ENCODE measurements at places on chromosomes 12 and 14.
A peak's percentile ranks its signal among the peaks of the same experiment; 100 is the strongest.

GRCh38 chr12:70240673-70241072, 2.6 kb upstream of the CNOT2 start:
- DNase-seq, result no peak

GRCh38 chr12:18747895-18748294, 10.0 kb downstream of the CAPZA3 start:
- DNase-seq, result no peak

DNA sequence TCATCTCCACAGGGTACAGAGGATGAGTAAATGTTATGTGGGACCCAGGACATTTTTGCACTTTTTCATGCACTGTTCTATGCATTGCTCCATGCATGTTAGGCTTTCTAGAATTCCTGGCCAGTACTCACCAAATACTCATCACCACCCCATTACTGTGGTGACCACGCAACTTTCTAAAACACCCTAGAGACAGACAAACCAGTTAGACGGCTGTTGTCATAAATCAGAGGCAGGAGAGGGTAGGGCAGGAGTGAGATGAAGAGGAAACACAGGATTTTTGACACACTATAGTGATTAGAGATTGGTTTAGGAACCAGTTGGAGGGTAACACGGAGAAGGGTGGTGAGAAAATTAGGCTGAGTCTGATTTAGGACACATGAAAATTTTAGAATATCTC, 59.3 kb downstream of the IFNG start:
- DNase-seq, result no peak

DNA sequence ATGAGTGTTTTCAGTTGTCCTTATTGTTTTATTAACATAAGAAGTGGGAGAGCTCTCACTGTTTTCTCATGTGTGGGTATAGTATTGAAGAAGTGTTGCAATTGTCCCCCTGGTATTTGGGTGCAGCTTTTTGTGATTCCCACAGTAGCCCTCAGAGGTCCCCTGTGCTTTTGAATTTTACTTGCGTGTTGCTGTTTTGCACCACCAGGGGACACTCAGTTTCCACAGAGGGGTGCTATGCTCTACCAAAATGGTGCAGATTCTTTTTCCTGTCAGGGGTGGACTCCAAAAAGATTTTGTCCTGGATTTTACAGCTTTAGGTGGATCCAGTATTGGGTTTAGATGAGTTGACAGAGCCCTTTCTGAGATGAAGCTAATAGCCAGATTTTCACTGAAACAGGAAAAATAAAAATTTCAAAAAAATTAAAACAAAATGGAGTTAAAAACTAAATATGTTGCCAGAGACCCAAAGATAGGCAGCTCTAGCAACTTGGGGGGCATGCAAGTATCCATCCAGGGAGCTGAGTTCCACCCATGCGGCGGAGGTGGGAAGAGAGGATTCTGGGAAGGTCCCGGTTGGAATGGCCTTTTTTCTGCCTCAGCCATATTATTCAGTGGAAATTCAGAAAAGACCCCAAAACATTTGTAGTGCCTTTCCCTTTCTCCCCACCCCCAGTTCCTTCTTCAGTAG, 50.2 kb downstream of the TTLL5 start:
- no peak for DNase-seq

GRCh38 chr12:70774055-70774454, 136.8 kb upstream of the PTPRB start:
- no peak for DNase-seq

DNA sequence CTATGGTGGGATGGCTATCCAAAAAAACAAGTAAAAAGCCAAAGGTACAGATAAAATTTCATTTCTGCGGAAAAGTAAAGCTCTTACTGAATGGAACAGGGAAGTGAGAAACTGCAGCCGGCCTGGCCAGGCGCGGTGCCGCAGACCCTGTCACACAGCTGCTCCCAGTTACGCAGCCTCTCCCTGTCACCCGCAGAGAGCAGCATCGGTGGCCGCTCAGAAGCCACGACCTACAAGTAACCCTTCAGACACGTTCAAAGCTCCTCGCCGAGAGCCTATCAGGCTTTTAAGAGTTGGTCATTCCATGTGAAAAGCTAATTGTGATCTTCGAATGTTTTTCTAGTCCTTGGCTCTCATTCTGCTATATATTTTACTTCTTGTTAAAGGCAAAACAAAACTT, 11.0 kb upstream of the ANKLE2 start:
- no peak for DNase-seq

GRCh38 chr14:70292716-70293115, 66.8 kb downstream of the COX16 start:
- DNase-seq, result no peak

DNA sequence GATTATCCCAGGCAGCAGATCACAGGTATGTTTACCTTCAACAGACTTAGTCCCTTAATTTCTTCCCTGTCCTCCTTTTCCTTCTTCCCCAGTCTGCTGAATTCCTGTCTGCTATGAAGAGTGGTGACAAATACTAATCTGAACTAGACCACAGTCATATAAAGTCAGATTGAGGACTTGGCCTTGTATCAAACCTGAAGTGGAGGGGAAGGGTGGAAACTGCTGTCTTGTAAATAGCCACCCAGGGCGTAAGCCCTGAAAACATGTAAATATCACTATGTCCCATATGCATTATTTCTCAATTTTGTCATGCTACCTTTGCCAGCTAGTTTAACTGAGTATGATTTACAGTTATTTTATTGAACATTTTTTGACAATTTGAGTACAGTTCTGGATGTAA, 368.0 kb downstream of the CCDC91 start:
- no peak for DNase-seq

DNA sequence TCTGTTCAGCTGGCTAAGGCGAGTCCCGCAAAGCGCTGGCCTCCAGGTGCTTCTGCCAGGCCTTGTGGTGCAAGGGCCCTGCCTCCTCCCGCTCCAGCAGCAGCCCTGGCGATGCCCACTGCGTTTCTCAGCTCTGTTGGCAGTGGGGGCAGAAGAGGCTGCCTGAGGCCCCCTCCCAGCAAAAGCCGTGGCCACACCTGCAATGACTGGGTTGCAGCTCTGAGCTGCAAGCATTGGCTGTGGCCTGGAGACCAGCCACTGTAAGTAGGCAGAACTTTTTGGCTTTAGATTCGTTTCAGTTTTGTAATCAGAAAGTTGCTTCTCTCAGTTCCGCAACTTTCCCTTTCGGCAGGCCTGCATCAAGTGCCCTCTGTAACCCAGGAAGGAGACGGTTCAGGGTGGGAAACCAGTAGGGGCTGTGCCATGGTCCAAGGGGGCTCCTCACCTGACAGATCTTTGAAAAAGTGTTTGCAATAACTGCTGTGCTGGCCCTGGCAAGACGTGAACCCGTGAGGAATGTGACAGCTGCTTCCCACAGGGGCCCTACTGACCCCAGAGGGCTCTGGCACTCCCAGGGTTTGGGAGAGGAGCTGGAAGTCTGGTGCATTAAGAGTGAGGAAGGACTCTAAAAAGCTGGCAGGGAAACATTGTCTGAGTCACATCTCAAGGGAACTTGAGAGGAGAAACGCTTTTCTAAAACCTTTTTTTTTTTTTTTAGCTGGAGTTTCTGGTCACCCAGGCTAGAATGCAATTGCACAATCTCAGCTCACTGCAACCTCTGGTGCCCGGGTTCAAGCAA, 54.5 kb upstream of the MAX start:
- DNase-seq, result no peak

- DNase-seq, result no peak
Observed at GRCh38 chr12:71948390-71948789, 9.7 kb downstream of the TPH2 start.

DNA sequence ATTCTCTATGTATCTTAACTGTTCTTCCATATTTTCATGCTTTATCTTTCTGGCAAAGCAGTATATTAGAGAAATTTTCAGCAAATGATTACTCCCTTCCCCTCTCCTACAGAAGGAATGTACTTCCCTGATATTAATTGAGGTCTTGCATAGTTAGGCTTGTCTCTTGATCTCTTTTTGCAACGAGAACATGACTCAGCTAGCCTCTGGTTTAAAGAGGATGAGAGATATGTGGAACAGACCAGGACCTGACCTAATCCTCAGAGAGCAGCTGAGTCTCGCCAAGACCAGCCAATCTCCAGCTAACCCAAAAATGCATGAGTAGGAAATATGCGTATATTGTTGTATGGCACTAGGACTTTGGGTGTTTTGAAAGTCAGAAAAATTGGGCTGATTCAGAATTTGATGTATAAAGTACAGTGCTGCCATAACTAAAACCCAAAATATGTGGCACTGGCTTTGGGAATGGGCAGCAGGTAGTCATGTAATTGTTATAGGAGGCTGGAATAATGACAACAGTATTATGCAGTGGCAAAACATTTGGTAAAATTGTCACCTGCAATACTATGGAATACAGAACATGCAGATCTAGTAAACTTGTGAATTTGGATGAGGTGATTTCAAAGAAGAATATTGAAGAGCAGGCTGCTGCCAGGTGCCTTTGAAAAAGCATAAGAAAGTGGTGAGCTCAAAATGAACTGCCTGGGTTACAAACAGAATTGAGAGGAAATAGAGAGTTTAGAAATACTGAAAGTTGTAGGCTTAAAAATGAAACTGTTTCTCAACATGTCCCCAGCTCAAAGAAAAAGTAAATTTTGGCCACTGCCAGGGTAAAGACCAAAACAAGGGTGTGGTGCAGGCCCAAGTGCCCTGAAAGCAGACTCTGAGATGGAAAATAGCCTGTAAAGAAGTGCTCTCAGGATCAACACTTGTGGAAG, 9.3 kb upstream of the USP15 start:
- no peak for DNase-seq

DNA sequence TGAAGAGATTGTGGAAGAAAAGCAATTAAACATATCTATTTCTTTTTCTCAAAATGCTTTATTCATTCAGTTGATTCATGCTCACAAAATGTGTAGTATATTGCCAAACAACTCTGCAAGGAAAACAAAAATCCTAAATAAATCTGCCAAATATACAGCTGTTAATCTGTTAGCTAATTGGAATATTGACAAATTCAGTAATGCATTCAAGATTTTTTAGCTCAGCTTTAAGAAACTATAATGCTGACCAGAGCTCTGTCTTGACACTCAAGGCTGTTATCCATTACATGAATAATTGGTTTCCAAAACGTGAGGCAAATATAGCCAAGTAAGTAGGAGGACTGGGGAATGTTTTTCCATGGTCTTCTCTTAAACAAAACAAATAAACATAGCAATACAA, 146.8 kb downstream of the TMTC2 start:
- no peak for DNase-seq

DNA sequence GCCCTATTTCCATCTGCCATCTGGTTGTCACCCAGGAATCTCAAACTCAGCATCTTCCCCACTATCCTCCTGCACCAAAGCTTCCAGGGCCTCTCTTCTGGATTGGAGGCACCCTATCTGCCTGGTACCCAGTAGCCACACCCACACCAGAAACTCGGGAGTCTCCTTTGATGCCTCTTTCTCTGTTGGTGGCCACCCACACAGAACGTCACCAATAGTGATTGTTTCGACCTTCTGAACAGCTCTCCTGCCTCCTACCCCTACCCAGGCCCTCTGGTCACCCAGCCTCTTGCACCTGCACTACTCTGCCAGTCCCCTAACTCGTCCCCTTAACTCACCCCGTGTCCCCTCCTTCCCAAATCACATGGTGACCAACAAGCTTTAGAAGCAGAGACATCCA, 95.0 kb downstream of the IRF2BPL start:
- DNase-seq, result no peak

- DNase-seq, result no peak
Observed at GRCh38 chr12:106074706-106075392, 63.9 kb downstream of the NUAK1 start.

- DNase-seq, result no peak
Observed at GRCh38 chr12:53052419-53053217, 2.8 kb downstream of the TNS2 start.

- DNase-seq, result no peak
Observed at GRCh38 chr12:76890151-76891143, 11.6 kb upstream of the CSRP2 start.

- no peak for DNase-seq
Observed at GRCh38 chr12:54285150-54286041, 4.9 kb downstream of the HNRNPA1 start.

DNA sequence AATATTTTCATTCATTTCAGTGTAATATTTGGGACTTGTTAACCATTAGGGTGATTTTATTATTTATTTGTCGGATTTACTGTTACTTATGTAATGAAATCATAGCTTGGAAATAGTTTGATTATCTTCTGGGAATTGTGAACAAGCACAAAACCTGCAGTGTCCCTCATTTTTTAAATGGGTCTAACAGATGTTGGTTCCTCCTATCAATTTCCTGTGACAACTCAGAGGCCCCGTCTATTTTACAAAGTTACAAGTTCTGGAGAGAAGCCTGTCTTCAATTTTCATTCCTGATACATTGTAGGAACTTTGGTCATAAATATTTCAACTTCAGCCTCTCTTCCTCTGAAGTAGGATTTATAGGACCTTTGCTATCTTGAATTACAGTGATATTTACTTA, 101.8 kb upstream of the DNM1L start:
- DNase-seq, result no peak

DNA sequence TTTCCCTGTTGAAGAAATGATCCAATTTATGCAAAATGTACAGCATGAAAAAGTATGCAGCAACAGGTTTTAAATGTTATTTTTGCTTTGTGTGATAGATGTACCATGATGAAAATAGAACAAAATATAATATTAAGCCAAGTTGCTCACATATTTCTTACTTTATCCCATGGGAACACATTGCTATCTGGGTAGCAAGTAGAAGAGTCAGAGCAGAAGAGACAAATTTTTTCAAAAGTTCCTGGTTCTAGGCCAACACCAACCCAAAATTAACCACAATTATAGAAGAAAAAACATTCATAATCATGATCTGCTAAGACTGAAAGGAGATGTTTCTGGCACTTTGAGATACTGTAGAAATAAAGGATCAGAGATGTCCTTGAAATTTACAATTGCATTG, 79.9 kb upstream of the SYT10 start:
- no peak for DNase-seq

DNA sequence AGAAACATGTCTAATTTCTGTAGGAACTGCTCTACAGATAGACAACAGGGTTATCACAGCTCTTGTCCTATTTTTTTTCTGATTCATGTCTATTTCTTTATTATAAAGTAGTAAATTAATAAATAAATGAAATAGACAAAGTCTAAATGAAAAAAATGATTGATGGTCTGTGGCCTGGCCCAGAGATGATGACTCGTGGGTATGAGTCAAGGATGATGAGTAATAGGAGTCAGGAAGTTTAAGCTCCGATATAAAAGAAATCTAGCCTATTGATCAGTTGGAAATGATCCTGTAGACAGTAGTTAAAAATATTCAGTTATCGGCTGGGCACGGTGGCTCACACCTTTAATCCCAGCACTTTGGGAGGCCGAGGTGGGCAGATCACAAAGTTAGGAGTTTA, 90.6 kb upstream of the RTL1 start:
- no peak for DNase-seq

- DNase-seq, result peak; percentile 1
Observed at GRCh38 chr12:11228296-11228879, 41.1 kb downstream of the PRB3 start.

Measured in effector CD8-positive, alpha-beta T cell (primary cell).